ENCODE measurements at places on chromosomes 3 and 15.

DNA sequence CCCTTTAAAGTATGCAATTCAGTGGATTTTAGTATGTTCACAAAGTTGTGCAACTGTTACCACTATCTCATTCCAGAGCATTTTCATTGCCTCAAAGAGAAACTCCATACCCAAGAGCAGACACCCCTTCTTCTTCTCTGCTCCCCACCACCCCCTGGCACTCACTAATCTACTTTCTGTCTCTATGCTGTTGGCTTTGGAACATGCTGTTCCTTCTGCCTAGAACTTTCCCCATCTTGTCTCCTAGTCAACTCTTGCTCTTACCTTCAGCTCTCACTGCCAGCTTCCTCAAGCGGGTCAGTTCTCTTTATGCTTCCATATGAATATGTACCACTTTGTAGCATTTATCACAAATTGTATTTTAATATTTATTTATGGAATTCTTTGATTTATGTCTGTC, 50.1 kb downstream of the TYRO3 start:
- no peak for DNase-seq

- DNase-seq = no peak
These were observed 56.6 kb downstream of the RFTN1 start for GRCh38 chr3:16456784-16457415.

DNA sequence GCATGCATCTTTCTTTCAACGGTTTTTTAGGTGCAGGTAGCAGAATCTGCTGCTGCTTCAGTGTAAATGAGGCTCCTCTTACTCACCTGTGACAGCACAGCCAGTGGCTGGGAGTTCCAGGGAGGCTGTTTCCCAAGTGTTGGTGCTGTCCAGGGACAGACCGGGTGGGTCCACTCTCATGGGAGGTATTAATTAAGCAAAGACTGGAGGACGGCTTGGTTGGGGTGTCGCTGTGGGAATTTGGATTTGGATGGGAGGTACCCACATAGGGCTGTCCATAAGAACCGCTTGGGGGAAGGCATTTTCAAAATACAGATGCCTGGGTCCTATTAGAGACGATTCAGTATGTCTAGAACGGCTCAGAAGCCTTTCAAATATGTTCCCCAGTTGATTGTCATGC, 42.9 kb downstream of the SV2B start:
- DNase-seq = no peak

DNA sequence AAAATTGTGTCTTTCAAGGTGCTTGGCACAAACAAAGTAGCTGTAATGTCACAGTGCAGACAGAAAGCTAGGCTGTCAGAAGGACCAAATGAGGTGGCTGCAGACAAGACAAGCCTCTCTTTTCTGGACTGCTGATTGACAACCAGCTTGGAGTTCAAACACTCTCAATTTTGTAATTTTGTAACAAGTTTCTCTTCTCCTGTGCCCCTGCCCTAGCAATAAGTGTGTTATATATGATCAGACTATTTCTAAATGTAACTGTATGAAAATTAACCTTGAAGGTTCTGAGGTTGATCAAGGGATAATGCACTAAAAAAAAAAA, 172.0 kb downstream of the P3H2 start:
- no peak for DNase-seq

DNA sequence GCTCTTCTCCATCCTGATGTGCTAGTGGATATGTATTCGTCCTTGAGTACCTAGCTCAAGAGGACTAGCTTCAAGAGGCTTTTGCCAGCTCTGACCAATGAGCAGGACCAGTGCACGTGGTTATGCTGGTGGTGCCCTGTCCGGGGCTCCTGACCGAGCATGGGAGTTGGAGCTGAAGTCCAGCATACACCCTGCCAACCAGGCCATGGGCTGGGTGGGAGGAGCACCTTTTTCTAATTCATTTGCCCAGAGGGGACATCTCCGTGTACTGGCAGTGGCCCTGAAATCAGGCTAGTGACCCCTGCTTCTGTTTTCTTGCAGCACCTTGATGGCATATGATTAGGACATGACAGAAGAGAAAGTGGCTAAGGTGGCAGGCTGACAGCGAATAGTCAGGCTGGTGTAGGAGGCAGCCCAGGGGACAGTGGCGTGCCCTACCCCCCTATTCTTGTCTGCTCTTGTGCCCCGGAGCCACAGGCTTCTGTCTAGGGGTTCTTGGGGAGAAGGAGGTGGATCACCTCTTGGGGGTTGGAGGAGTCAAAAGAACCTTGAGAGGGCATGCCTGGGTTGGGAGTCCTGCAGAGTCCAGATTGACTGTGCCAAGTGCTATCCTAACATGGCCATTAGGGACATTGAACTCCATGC, 16.5 kb downstream of the PODXL2 start:
- no peak for DNase-seq

DNA sequence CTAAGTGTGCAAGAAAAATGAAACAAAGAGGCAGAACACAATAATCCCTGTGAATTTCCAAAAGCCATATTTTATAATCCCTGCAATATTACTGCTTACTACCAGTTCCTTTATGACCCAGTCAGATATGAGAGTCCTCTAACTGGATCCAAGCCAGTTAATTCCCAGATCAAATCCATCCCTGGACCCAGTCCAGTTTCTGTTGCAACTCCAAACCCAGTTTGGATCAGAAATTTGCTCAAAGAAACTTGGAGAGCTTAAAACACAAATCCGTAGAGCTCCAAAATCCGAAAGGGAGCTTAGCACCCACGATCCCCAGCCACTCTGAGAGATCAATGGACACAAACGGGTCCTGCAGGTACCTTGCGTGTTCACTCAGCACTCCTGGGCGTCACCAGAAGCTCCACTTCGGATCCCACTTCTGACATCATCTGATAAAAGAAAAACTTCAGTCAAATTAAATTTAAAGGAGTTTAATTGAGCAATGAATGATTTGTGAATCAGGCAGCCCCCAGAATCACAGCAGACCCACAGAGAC, 32.6 kb upstream of the THUMPD3 start:
- no peak for DNase-seq

DNA sequence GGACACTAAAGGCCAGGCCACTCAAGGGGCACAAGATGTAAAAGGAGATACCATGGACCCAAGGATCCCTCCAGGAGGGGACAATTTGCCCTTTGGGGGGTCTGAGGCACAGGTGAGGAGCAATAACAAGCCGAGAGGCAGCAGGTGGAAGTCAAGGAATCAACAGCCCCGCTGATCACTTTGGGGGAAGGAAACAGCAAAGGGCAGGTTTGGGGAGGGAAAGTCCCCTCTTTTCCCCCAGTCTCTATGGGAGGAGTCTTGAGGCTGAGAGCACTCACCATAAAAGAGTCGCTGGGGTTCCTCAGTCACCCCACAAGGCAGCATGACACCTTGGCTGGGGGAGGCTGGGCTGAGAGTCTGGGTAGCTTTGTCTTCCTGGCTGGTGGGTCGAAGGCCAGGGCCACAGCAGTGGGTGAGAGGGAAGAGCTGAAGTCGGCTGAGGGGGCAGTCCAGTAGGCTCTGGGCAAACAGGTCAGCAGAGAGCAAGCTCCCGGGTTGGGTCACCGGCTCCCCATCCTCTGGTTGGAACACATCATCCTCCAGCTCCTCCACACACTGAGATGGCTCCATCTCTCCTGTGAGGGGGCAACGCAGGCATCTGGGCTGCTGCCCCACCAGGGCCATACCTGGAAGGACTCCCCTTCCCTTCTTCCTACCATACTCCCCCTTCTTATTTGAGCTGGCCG, 3.0 kb downstream of the BMF start:
- DNase-seq = no peak

DNA sequence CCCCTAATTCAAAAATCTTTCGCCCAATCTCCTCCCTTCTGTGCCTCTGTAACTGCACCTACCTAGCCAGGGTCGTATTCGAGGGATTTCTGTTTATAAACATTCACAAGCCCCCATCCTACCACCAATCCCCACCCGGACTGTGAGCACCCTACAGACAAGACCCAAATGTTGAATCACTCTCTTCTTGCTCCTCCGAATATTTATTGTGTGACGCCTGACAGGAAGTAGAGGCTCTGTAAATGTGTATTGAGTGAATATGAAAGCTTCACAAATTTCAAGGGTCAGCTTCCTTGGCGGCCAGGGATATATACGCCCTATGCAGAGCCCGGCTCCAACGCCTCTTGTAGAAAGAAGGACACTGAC, 1.6 kb downstream of the BDH1 start:
- DNase-seq = peak; percentile 3

DNA sequence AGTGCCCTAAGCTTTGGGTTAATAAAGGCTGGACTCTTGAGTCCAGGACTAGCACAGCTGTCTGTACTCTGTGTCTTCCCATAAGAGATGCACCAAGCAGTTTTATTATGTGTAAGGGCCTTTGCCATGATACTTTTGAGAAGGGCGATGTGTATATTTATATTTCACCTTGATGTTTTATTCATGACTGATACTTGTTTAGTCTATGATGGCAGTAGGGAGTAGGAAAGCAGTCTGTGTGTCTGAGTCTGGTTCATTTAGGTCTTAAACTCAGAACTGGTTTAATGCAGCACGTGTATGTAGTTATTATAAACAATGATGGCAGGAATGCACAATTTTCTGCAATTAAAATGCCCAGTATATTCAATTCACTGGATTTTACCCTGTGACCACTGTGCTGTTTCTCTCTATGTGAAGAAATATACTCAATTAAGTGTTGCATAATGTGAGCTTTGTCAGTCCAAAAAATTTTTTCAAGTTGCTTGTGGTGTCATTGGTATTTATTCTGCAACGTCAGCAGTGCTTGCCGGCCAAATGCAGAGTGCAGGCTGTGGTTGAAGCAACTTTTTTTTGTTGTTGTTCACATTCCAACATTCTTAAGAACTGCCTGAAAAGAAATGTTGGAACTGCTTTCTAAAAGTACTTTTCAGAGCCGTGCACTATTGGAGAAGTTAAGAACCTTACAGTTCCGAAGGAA, 423.7 kb upstream of the SEMA6D start:
- DNase-seq = no peak

DNA sequence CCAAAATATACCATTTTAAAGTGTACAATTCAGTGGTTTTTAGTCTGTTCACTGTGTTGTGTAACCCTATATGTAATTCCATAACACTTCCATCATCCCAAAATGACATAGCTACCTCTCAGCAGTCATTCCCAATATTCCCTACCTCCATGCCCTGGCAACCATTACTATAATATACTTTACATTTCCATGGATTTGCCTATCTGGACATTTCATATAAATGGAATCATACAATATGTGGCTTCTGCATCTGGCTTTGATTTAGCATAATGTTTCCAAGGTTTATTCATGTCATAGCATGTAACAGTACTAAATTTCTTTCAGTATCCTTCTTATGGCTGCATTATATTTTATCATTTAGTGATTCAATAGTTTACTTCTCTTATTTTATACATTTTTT, 25.3 kb downstream of the FAM98B start:
- DNase-seq = no peak

DNA sequence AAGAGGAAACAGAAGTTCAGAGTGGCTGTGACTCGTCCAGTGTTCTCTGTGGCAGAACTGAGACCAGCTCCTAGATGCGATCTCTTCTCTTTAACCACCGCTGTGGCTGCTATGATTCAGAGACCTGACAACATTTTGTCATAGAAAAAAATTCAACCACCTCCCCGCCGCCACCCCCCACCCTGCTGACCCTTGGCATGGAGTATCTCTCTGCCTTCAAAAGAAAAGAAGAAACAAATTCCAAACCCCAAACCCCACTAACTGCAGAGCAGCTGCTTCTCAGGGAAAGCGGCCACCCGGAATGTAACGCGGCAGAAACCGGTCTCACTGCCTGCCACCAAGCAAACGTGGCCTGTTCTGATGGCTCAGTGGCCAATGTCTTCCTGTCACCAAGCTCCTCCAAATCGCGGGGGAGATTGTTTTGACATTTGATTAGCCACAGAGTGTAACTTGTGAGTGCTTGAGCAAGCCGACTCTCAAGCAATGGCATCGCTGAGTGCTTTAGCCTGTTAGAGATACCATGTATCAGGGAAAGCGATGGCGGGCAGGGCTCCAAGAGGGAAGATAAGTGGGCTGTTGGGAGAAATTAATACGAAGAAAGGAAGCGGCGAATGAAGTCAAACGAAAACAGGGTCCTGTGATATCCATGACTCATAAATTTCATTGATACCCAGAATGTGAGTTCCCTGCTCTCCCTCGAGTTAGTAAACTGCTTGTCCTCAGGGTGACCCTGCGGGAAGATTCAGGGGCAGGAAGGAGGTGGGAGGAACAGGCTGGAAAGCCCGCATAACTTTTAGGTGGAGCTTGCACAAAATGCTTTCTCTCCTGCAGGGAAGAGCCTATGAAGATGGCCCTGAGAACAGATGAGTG, 44.8 kb upstream of the TLE3 start:
- DNase-seq = peak; percentile 33

All from stimulated activated CD8-positive, alpha-beta memory T cell treated with anti-CD3 and anti-CD28 coated beads, Interleukin-2, amount 100 ng/mL, for 48 hours (primary cell).